ENCODE measurements at places on chromosomes 12 and 14.

DNA sequence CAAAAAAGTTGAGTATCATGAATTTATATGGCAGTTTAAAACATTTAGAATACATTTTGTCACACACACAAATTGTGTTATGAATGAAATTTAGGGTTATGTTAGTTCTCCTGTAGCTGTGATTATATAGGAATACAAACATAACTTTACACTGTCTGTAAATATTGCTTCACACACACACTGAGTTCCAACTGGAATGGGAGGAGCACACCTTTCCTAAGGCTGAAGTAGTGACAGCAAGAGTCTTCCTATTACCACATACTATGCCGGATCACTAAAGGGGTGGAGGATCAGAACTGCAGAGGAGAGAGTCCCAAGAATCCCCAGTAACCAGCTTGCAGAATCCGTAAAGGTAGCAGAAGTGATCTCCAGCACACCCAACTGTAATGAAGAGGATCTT, 63.7 kb downstream of the DNAI7 start:
- DNase-seq: no peak
- no peak overlapping the region for H3K4me3 ChIP-seq
- H3K27me3 ChIP-seq: no peaks in the 10 kb centered on the region
- no peaks in the 10 kb centered on the region for H3K4me1 ChIP-seq

- peaks cover 23% of the 10 kb centered on the region for H3K4me1 ChIP-seq
- no peak overlapping the region for H3K4me3 ChIP-seq
- no peaks in the 10 kb centered on the region for H3K36me3 ChIP-seq
- no peak overlapping the region for H3K27ac ChIP-seq
- no peak for DNase-seq
Measured at GRCh38 chr14:69351385-69351784, 46.7 kb downstream of the ERH start.

DNA sequence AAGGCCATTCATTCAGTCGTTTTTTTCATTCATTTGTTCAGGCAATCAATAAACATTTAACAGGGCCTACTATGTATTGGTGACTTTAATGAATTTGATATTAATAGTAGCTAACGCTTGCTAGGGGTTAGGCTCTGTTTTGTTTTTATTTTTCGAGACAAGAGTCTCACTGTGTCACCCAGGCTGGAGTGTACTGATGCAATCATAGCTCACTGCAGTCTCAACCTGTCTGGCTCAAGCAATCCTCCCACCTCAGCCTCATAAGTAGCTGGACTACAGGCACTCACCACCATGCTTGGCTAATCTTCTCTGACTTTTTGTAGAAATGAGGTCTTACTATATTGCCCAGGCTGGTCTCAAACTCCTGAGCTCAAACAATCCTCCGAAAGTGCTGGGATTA, 25.6 kb upstream of the MED13L start:
- no peak for DNase-seq
- H3K4me3 ChIP-seq: no peak overlapping the region
- peaks cover 24% of the 10 kb centered on the region for H3K4me1 ChIP-seq
- H3K27ac ChIP-seq: no peak overlapping the region
- no peaks in the 10 kb centered on the region for H3K27me3 ChIP-seq
- no peaks in the 10 kb centered on the region for H3K36me3 ChIP-seq

DNA sequence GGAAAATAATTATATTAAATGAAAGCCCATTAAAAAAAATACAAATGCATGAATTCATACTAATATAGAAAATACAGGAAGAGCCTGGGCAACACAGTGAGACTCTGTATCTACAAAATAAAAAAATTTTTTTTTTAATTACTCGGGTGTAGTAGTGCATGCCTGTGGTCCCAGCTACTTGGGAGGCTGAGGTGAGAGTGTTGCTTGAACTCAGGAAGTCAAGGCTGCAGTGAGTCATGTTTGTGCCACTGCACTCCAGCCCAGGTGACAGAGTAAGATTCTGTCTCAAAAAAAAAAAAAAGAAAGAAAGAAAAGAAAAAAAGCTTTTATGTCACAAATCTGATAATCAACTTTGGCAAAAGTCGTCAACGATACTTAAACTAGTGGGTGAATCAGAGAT, 80.6 kb upstream of the PLEKHA5 start:
- DNase-seq: no peak
- no peaks in the 10 kb centered on the region for H3K4me1 ChIP-seq
- no peaks in the 10 kb centered on the region for H3K27me3 ChIP-seq
- H3K27ac ChIP-seq: no peak overlapping the region

DNA sequence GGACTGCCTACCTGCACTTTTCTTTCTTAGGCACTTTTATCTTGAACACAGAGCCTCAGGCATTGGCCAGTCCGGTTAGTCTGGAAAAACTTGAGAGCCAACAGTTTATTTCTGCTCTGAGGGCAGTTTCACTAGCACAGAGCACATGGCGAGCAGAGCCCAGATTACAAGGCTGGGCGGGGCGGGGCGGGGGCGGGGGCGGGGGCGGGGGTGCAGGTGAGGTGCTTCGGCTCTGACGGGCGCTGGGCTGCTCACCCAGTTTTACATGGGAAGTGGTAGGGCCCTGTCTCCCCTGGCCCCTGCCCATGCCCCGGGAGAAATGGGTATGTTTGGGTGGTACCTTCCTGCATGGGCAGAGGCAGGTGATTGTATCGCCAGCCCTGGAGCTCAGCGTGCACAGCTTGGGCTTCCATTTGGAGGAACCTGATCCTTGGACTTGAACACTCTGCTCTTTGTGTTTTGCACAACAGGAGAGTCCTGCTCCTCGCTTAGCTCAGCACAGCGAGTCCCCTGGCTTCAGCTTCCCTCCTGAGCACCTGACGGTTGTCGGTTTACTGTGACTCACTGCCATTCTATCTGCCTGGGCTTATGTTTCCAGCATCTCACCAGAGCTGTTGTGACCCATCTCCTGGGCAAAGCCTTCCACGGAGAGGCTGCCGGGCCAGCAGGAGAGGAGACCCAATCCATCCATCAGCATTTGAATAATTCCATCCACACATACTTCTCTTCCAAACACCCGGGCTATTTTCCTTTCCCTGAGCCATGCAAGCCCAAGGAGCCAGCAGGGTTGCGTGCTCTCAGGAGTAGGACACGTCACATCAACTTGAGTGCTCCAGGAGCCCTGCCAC, 108.5 kb downstream of the ARF6 start:
- no peaks in the 10 kb centered on the region for H3K36me3 ChIP-seq
- no peak overlapping the region for H3K27ac ChIP-seq
- no peak overlapping the region for H3K4me3 ChIP-seq
- H3K27me3 ChIP-seq: peaks cover 73% of the 10 kb centered on the region
- H3K4me1 ChIP-seq: peaks cover 10% of the 10 kb centered on the region

- H3K36me3 ChIP-seq: no peaks in the 10 kb centered on the region
- H3K4me3 ChIP-seq: peak overlapping the region; percentile 74
- DNase-seq: peak; percentile 67
- peaks cover 38% of the 10 kb centered on the region for H3K4me1 ChIP-seq
- peaks cover 65% of the 10 kb centered on the region for H3K27me3 ChIP-seq
Measured at GRCh38 chr14:85531587-85532373, 1.8 kb downstream of the FLRT2 start.

GRCh38 chr12:124153392-124153791, 141.5 kb upstream of the RFLNA start:
- H3K4me1 ChIP-seq: peaks cover 9% of the 10 kb centered on the region
- H3K36me3 ChIP-seq: no peaks in the 10 kb centered on the region
- H3K27me3 ChIP-seq: no peaks in the 10 kb centered on the region
- DNase-seq: no peak
- H3K27ac ChIP-seq: no peak overlapping the region

- no peak for DNase-seq
- no peaks in the 10 kb centered on the region for H3K4me1 ChIP-seq
- H3K27ac ChIP-seq: no peak overlapping the region
- H3K36me3 ChIP-seq: no peaks in the 10 kb centered on the region
- H3K27me3 ChIP-seq: no peaks in the 10 kb centered on the region
Measured at GRCh38 chr14:99118946-99119345, 153.1 kb downstream of the BCL11B start.
